Upper lobe of right lung (tissue), 1 donor: ENCODE measurements at places on chromosomes 1 and 21.

DNA sequence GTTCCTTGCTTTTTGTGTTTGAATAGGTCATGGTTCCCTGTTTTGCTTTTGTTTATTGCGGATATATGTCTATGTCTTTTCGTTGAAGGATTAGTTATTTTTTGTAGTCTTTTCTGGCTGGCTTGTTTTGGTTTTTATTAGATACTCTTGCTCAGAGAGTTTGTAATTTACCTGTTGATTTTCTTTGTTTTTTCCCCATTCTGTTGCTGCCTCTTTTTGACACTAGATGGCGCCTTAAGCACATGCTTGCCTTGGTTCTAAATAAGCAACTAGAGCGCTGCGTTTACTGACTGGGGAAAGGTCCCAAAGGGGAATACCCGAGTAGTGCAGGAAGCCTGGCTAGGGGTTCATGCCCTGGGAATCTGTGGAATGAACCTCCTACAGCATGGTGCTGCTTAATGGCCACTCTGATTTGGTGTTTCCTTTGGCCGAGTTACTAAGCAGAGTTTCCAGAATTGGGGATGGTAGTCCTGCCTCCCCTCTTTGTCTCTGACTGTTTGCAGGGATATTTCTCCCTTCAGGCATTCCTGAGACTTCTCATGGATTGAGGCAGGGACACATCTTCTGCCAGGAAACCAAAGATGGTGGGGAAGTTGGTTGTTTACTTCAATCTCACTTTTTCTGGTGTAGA is 143.2 kb downstream of the PTPRU start:
- no peak for DNase-seq

DNA sequence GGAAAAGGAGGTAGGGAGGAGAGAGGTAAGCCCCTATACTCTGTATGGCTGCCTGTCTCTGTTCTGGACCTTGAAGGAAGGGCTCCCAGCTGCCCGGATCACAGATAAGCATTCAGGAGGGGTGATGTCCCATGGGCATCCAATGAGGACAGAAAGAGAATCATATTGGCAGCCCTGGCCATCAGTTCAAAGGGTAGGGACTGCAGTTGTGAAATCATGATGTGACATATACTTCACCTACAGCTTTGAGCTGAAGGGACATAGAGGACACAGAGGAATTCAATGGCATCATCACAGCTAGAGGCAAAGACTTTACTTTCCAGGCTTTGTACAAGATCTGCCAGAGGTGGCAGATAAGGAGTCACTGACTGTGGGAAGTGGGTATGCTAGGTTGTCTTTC is 21.6 kb downstream of the DDX20 start:
- DNase-seq = no peak

- no peak for DNase-seq
Observed at GRCh38 chr1:212188599-212189351, 96.4 kb upstream of the PPP2R5A start.

GRCh38 chr1:9652379-9653209 is 1.1 kb downstream of the PIK3CD start:
- DNase-seq = peak; percentile 76

- no peak for DNase-seq
Observed at GRCh38 chr1:112337028-112337531, 58.9 kb upstream of the CTTNBP2NL start.
